ENCODE measurements at places on chromosomes 4 and X. TPM values are rescaled to one million over a fixed set of nuclear protein-coding genes. Genes with fewer than 3 reads are reported as not detected.

DNA sequence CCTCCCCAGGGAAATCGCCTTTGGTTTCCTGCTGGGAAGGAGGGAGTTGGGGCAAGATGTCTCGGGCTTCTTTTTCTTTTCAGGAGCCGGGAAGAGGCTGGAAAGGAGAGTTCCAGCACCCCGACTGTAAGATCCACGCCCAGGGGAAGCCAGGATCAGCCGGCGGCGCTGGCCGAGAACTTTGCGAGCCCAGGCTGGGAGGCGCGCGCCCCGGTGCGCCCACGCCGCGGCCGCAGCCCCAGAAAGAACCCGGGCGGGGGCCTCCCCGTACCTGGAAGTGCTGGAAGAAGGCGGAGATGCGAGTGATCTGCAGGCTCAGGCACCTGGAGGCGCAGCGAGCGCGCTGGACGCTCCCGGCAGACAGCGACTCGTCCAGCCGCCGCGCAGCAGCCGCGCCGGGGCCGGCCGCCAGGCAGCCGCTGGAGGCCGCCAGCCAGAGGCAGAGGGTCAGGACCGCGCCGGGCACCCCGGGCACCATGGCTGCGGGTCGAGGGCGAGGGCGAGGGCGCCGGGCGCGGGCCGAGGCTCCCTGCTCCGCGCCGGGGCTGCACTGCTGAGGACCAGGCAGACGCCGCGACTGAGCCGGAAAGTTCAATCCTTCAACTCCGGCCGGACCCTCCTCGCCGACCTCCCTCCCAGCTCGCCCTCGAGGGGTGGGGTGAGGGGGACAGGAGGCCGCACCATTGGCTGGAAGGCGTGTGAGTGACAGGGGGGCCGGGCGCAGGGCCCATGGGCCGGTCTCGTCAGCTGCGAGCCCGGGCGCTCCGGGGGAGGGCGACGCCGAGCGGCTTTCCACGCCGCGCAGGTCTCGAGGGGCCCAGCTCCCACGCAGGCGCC lies at the start of gene ANOS1:
TSS of gene ANOS1 (minus strand) at position 579 of the 837 bp plus-strand sequence. CDS start at position 478, 101 bp downstream.
- no peak for DNase-seq
- H3K27ac ChIP-seq: no peak within 1 kb of the TSS
- no peaks in the 10 kb centered on the region for H3K36me3 ChIP-seq
- no peaks in the 10 kb centered on the region for H3K4me1 ChIP-seq

DNA sequence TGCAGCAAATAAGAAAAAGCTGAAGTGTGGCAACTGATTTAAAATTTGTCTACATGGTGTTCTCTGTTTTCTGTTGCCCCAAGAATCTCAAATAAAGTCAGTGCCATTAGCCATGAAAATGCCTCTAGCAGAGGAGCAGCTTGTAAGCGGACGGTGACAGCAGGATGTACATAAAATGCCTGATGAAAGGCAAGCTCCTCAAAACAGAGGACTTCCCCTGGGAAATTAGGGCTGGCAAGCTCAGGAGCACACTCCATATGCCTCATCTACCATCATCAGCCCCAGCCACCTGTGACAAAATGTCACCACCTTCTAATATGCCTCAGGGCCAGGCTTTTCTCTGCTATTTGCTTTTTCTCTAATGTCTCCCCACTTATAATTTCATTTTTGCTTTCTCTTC lies 54.5 kb downstream of the ASB9 start:
- no peaks in the 10 kb centered on the region for H3K27me3 ChIP-seq
- DNase-seq: no peak
- H3K4me3 ChIP-seq: no peak overlapping the region
- H3K27ac ChIP-seq: no peak overlapping the region
- H3K36me3 ChIP-seq: no peaks in the 10 kb centered on the region
- no peaks in the 10 kb centered on the region for H3K4me1 ChIP-seq

DNA sequence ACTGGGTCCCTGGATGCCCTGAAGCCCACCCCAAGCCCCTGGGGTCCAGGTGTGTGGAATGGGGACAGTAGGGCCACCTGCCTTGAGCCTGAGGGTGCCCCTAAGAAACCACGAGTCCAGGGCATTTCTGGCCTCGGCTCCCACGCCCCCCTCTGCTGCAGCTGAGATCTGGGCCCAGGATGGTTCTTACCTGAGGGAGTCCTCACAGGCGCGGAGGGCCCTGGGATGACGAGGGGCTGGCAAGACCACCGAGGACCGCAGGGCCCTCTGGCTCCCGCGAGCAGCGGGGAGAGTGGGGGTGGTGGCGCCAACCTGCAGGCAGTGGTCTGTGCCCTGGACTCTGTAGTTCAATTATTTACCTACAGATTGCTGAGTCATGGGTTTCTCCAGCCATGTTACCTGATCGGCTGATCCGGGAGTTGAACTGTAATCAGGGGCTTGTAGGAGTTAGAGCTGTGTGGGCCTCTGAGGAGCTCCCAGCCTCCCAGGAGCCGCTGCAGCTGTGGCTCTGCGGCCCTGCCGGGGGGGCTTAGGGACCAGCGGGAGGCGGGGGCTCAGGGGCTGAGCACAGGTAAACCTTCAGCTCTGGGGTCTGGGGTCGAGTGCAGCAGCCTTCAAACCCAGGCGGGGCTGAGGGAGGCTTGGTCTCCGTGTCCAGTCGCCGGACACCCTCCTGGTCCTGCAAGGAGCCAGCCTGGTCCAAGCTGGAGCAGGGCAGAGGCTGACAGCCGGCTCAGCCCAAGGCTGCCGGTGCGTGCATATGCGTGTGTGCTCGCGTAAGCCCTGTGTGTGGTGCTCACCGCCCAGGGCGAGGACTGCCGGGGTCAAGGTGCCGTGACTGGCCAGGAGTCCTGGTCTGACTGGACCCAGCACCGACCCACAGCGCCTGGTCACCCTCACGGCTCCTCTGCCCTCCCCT lies at the start of gene SLC26A1:
TSS of gene SLC26A1 (minus strand) at position 294 of the 919 bp plus-strand sequence. CDS start 1,701 bp downstream, outside the sequence.
- peak within 1 kb of the TSS; percentile 82 for H3K27ac ChIP-seq
- peak within 1 kb of the TSS; percentile 24 for H3K4me3 ChIP-seq
- H3K4me1 ChIP-seq: peaks cover 41% of the 10 kb centered on the region

CXCL3 gene
- polyA plus RNA-seq: 12.1 TPM

TMEM187 gene
- 4.0 TPM for polyA plus RNA-seq

MRPL1 gene
- 63.7 TPM for polyA plus RNA-seq
